ENCODE measurements at places on chromosomes 6 and 20.

GRCh38 chr6:131132360-131132759 is 2.9 kb upstream of the AKAP7 start:
- DNase-seq: no peak

GRCh38 chr20:62527781-62528180 is 52.0 kb upstream of the GATA5 start:
- no peak for DNase-seq

- DNase-seq: no peak
Measured at GRCh38 chr6:18087396-18088165, 34.9 kb downstream of the NHLRC1 start.

GRCh38 chr6:157614026-157614568 is 208.9 kb upstream of the SNX9 start:
- DNase-seq: no peak

- DNase-seq: no peak
Measured at GRCh38 chr6:107348224-107348623, 111.1 kb downstream of the PDSS2 start.

GRCh38 chr6:46013639-46014038 is 2.0 kb downstream of the CLIC5 start:
- DNase-seq: no peak

- DNase-seq: no peak
Measured at GRCh38 chr20:25315418-25316210, 67.7 kb downstream of the PYGB start.

DNA sequence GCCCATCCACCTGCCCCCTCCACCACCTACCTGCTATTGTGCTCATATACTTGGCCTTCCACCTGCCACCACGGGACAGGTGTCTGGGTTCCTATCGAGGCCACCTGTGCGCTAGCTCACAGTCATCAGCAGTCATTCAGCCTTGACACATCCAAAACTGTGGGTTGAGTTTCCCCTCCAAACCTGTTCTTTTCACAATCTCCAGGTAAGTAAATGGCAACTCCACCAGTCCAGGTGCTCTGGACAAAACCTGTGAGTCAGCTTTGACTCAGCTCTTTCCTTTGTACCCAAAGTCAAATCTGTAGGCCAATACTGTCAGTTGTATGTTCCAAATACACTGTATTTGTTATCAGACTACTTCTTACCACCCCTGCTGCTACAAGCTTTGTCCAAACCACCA is 52.6 kb downstream of the SPTLC3 start:
- DNase-seq: no peak

DNA sequence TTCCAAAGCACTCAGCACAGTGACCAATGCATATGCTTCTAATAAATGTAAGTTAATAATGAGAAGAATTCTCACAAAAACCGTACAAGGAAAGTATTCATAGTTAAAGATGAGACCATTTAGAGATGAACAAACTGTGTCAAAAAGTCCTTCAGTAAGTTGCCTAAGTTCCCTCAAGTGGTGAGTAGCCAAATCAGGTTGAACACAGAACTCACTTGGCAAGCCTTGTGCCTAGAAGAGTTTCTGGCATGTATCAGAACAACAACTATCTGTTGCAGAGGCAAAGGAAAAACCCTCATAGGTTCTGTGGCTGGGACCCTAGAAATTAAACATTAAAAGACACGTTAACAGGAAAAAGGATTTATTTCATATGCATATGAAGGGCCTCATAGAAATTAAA is 129.6 kb upstream of the DOK5 start:
- no peak for DNase-seq

- DNase-seq: peak; percentile 87
Measured at GRCh38 chr20:64038565-64039292, 2.7 kb downstream of the C20orf204 start.

DNA sequence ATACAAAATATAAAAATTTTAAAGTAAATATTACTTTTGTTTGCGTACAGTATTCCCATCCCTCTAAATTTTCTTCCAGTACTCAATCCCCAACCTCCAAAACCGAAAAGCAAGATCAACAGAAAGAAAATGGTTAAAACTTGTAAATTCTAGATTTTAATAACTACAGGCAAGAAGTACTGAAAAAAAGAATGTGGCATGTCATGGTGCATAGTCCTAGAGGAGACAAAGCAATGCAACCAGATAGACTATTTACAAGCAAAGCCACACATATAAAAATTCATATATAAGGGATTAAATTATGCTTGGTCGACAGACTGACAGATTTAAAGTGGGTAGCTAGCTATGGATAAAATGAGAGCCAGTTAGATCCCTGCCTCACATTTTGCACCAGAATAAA is 56.5 kb upstream of the HFE start:
- DNase-seq: peak; percentile 77

- DNase-seq: no peak
Measured at GRCh38 chr20:35515949-35516645, 13.4 kb downstream of the C20orf173 start.

DNA sequence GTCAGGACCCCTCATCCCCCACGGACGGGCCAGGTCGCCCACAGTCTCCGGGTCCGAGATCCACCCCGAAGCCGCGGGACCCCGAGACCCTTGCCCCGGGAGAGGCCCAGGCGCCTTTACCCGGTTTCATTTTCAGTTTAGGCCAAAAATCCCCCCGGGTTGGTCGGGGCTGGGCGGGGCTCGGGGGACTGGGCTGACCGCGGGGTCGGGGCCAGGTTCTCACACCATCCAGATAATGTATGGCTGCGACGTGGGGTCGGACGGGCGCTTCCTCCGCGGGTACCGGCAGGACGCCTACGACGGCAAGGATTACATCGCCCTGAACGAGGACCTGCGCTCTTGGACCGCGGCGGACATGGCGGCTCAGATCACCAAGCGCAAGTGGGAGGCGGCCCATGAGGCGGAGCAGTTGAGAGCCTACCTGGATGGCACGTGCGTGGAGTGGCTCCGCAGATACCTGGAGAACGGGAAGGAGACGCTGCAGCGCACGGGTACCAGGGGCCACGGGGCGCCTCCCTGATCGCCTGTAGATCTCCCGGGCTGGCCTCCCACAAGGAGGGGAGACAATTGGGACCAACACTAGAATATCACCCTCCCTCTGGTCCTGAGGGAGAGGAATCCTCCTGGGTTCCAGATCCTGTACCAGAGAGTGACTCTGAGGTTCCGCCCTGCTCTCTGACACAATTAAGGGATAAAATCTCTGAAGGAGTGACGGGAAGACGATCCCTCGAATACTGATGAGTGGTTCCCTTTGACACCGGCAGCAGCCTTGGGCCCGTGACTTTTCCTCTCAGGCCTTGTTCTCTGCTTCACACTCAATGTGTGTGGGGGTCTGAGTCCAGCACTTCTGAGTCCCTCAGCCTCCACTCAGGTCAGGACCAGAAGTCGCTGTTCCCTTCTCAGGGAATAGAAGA is 978 bp downstream of the HLA-A start:
- DNase-seq: no peak

DNA sequence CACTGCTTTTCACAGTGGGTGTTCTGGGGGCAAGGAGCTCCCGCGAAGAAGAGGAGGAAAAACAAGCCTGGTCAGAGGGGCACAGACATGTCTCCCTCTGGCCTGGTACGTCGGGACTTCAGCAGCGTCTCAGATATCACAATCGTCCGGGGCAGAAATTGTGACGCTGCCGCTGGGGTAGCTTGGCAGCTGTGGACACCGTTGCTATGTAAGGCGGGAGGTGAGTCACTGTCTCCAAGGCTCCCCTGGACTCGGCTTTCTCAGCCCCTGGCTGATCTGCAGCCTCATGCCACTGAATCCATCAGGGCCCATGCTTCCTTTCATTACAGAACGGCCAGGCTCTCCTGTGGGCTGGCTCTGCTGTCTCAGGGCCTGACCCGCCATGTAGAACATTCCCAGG is 98.7 kb downstream of the SULF2 start:
- no peak for DNase-seq

- no peak for DNase-seq
Measured at GRCh38 chr20:61645732-61646131, 393.7 kb downstream of the CDH4 start.

DNA sequence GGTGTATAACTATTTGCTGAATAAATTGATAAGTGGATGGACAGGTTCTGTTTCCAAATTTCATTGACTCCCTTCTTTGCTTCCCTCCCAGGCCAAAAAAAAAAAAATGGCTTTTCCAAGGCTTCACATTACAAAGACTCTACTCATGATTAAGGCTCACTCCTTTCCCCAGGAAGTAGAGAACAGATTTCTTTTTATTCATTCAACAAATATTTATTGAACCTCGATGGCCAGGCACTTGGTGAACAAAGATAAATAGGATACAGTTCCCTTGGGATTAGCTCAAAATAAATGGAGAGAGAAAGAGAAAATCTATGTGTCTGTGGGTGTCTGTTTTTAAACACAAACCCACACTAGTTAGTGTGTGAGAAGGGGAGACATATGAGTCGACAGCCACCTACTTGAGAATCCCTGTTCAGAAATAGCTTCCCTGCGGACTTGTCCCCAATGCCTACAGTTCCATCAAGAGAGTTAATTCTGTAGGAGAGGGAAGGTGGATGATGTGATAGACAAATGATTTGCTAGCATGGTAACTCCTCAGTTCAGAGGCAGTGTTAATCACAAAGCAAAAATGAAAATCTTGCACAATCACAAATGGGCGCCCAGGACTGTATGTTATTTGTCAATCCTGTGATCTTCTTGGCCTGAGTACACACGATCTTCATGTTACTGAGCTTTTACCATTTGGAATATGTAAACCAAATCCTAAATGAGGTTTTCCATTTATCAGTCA is 20.3 kb downstream of the TRAF3IP2 start:
- DNase-seq: no peak

GRCh38 chr6:150443621-150444020 is 74.8 kb downstream of the IYD start:
- DNase-seq: no peak

DNA sequence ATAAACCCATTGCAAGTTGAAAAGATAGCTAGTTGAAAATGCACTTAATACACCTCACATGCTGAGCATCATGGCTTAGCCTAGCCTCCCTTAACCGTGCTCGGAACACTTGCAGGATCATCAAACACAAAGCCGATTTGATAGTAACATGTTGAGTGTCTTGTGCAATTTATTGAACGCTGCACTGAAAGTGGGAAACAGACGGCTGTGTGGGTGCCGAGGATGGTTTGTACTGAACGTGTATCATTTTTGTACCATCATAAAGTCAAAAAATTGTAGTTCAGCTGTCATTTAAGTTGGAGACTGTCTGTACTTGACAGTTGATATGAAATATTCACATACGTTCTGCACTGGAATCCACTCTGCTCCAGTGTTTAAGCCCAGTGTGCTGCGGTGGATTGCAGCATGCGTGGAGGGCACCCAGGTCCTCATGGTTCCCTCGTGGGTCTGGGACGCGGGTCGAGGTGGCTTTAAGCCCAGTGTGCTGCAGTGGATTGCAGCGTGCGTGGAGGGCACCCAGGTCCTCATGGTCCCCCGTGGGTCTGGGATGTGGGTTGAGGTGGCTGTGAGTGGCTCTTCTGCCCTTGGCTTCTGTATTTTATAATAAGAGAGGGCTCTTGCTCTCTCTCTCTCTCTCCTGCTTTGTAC is 77.0 kb downstream of the CDH4 start:
- no peak for DNase-seq

GRCh38 chr6:133241086-133241900 is at the start of gene EYA4:
TSS of gene EYA4 (plus strand) at chr6:133241357. CDS start at chr6:133274781, 33,424 bp downstream.
- DNase-seq: peak; percentile 24

- DNase-seq: no peak
Measured at GRCh38 chr6:129902681-129903080, 41.6 kb upstream of the TMEM244 start.

DNA sequence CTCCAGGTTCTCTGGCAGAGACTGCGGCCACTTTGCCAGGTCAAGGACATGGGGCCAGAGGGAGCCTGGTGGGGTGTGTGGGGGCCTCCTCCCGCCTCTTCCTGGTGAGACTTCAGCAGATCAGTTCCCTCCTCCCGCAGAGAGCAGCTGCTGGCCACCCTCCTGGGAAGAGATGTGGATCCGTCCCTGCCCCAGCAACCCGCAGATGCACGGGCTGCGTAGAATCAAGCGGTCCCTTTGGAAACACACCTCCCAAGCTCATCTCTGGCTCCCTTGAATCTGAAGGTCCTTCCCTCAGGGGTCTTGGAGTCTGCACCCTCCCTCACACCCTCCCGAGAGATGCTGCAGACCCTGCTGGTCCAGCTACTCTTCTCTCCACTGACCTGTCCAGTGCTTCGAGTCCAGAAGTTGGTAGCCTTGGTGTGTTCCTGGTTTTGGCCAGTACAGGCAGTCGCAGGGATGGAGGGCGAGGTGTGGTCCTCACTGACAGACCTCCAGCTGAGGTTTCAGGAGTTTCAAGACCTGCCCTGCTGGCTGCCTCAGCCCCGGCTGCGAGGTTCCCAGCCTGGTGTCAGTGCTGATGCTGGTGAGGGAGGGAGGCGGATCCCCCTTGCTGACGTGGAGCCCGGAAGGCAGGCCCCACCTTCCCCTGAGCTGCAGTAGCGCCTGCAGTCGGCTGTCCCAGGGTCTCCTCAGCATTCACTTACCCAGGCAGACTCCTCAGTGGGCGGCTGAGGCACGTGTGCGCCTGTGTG is at the start of gene NPBWR2:
NPBWR2 (minus strand) TSS at position 585 of the 755 bp plus-strand sequence. CDS start 734 bp downstream, outside the sequence.
- DNase-seq: no peak

GRCh38 chr20:11296951-11297350 is 620.7 kb upstream of the BTBD3 start:
- DNase-seq: no peak

DNA sequence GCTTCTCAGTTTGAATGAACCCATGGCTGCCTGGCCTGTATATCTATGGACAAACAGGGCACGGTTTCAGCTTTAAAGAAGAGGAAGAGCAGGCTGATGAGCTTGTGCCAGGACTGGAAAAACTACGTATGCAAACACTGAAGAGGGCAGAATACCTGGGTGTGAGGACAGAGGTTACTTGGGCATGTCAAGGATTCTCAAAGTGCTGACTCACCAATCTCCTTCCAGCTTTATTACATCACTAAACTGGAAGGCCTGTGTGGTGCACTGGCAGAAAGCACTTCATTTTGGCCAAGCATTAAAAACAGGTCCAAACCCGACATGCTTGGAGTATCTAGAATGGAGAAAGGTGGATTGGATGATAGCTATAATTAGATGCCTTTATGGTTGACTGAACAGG is 95.2 kb downstream of the GMPR start:
- no peak for DNase-seq

- no peak for DNase-seq
Measured at GRCh38 chr6:44185953-44186634, 27.5 kb downstream of the CAPN11 start.

GRCh38 chr6:158819977-158820622 is 932 bp upstream of the EZR start:
- no peak for DNase-seq

DNA sequence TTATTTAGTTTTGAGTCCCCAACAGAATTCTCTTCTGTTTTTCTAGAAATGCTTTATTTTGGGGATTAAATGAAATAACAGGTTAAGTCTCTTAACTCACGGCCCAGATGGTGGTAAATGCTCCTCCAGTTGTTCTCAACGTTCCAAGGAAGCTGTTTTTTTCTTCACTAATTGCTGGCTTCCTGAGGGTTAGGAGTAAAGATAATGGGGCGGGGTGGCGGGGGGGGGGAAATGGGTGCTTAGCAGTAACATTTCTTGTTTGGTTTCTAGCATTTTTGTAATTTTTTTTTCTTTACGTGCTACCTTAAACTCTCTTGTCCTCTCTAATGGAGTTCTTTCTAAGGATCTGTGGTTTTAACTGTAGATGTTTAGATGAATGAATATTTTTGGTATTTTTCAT is 2.2 kb downstream of the SRSF3 start:
- DNase-seq: peak; percentile 31

Measured in NCI-H2171 treated with DMSO at 0.1 percent for 48 hours (cell line).